ENCODE measurements at places on chromosomes 2 and 18.

DNA sequence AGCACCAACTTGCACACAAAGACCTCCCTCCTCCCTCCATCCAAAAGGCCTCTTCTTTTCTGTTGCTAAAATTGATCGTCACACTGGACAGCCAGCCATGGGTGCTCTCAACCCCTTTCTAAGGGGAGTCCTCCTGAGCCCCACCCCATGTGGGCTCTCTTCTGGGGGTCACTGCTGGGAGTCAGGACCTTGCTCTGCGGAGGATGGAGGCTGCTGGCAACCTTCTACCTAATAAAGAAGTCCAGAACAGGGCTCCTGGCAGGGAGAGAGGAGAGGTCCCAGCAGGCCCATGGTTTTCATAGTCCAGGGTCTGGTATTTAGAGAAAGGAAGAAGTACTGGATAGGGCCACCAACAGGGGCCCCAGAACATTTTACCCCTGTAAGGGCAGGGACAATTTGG, 67.6 kb upstream of the OTOS start:
- no peak for DNase-seq

DNA sequence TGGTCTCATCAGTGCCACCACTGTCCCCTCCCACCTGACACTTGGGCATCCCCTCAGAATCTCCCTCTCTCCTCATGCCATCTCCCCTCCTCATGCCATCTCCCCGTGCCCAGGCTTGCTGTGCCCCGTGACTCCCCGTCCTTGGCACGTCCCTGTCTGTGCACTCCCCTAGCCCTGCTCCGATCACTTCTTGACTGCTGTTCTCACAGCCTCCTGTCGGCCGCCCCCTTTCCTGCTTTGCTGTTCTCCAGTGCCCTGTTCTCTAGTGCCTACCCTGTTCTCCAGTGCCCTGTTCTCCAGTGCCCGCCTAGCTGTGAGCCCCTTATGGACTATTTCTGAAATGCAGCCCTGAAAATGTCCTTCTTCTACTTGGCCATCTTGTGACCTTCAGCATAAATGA, 253.8 kb downstream of the ALPK2 start:
- DNase-seq: no peak

DNA sequence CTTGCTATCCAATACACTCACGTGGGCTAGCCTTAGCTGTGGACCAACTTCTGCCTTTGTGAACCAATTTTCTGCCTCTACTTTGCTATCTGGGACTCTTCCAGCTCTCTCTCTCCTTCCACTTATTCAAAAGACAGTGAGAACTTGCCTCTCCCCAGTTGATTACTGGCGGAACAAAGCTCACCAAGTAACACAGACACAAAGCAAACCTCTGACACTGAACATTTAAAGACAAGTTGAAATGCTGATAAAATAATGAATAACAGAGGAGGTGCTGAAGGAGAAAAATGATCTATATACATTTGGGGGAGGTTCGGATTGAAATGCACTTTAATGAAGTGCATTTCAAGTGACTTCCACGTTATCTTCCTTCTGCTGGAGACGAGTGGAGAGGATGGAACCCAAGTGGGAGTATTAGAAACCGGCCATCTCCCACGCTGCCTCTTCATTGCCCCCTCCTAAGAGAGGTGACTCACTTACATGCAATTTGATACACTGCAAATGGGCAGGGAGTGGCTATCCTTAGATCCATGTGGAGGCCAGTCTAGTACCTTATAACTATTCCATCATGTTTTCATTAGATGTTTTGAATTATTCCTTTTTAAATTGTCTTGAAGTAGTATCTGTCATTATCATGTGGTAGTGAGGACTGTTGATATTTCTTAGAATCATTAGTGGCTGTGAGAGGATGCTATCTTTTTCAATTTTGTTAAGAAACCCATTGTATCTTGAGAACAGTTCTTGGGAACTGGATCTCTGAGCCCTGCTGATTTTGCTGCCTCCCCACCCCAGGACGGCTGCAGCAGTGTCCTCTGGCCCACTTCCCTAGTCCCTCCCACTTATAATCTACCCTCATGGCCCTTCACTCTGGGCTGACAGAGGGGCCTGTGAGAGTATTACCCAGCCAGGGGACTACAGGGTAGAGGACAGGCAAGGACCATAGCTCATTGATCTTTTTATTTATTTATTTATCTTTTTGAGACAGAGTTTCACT, 6.0 kb upstream of the GLI2 start:
- DNase-seq: no peak

GRCh38 chr2:152336854-152337510, 2.0 kb downstream of the FMNL2 start:
- no peak for DNase-seq

- DNase-seq: no peak
Measured at GRCh38 chr2:230905448-230906421, 19.3 kb downstream of the GPR55 start.

DNA sequence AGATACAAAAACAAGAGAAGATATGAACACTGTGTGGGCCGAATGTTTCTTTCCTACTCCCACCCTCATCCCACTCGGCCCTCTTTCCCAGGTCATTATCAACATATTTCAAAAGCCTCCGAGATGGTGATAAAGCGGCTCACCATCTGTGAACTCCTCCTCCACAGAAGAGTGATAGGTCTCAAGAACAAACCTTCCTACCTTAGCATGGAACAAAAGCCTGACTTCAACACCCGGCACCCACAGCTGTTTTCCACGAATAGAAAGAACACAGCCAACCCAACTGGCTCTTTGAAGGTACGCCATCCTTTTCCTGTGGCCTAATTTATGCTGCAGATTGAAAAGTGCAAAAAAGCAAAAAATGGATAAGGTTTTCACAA, 28.8 kb downstream of the BCL2 start:
- DNase-seq: no peak

GRCh38 chr2:10584843-10585475, 104.8 kb downstream of the NOL10 start:
- no peak for DNase-seq

DNA sequence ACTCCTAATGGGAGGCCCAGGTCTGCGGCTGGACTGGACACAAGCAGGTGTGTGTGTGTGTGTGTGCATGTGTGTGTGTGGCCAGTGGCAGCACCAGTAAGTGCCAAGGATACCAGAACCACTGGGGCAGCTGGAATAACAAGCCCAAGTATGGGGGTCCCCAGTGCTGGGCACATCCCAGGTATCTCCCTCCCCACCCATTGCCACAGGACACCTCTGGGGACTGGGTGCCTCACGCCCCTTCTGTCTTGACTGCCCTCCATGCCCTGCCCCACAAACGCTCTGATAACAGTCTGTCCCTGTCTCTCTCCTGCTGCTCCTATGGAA, 9.0 kb downstream of the SPEG start:
- no peak for DNase-seq

DNA sequence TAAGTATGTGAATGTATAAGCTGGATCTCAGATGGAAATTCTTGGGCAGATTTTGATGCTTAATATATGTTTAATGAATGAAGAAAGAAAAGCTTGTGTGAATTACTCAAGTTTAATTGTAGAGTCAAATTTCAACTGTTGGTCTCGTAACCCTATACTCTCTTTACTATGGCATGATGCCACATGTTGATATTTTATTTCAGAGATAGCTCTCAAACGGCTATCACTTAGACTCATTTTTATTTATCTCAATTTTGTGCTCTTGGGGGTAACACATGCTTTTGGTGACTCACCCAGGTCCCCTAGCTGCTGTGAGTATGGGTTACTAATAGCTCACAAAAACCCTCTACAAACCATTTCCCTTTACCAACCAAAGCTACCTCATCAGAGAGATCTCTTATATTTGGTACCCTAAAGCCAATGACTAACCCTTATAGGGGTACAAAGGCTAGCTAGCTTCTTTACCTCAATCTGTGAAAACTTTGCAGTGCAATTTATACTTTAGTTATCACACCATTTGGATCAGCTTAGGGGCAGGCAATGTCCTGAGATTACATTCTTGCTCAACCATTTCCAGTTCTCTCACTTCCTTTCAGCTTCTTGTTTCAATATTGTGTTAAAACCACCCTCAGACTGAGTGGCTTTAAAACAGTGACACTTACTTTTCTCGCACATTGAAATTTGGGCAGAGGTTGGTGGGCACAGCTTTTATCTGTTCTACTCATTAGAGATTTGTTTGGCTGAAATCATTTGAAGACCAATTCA, 240.3 kb downstream of the CDH7 start:
- no peak for DNase-seq

- DNase-seq: no peak
Measured at GRCh38 chr18:40063488-40063887, 1891.5 kb upstream of the PIK3C3 start.

DNA sequence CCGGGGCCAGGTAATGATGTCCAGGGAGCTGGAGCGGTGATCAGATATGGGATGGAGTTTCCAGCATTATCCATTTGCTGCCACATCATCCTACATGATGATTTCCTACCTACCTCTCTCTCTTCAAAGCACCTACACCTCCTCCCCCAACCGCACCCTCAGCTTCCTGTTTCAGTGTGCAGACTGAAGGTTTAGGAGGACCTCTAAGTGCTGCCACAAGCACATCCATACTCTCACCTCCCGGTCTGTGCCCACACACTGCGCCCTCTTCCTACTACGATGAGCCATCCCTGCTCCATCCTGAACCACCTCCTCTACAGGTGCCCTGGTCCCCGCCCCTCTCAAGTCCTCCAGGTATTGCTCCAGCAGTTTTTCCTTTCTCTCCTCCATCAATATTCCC, 123.7 kb downstream of the ALPK2 start:
- DNase-seq: no peak

DNA sequence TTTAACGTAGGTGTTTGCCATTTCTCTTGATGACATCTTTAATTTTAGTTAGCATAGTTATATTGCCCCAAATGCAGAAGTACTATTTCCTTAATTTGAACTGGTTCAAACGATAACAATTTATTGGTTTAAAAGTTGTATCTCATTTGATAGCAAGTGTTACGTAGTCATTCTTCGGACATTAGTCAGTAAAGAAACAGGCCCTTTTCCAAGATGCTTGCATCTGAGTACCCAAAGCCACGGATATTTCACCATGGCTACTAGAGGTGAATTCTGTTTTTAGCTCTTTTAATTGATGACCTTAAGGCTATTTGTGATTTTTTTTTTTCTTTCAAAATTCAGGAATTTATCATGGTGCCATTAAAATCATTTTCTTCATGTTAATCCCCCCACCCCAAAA, 32.1 kb downstream of the GLS start:
- no peak for DNase-seq

GRCh38 chr2:8489221-8489620, 192.6 kb upstream of the ID2 start:
- no peak for DNase-seq

- DNase-seq: peak; percentile 82
Measured at GRCh38 chr2:82837588-82838304, 1621.3 kb downstream of the SUCLG1 start.

- DNase-seq: peak; percentile 13
Measured at GRCh38 chr18:13268158-13269012, 49.8 kb downstream of the LDLRAD4 start.

DNA sequence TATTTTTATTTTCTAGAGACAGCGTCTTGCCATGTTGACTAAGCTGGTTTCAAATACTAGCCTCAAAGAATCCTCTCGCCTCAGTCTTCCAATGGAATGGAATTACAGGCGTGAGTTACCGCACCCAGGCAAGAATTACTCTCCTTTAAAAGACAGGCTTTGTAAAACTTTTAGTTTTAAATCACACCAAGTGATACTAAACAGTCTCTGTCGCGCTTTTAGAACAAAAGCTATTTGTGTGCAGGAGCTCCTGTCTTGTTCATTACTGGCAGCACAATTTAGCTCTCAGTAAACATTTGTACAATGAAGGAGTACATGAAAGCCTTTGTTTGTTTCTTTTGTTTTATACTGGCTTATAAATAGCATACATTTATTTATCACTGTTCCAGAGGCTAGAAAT, 1719.2 kb upstream of the PIK3C3 start:
- no peak for DNase-seq

DNA sequence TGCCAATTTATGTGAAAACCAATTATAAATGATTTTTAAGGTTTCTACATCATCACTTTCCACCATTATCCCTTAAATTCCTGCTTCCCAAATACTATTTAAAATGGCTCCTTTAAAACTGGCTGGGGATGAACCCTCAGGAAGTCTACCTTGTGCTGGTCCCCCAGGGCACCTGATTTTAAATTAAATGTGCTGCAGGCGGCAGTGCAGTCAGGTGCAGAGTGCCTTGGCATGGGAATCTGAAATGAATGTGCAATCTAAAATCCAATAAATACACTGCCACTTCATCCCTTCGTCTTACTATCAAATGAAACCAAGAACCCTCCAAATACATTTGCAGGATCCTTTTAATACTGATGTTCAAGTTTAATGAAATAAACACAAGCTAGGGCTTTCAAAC, 61.8 kb downstream of the C2orf76 start:
- DNase-seq: no peak

- DNase-seq: no peak
Measured at GRCh38 chr2:239669181-239669898, 268.5 kb upstream of the HDAC4 start.

DNA sequence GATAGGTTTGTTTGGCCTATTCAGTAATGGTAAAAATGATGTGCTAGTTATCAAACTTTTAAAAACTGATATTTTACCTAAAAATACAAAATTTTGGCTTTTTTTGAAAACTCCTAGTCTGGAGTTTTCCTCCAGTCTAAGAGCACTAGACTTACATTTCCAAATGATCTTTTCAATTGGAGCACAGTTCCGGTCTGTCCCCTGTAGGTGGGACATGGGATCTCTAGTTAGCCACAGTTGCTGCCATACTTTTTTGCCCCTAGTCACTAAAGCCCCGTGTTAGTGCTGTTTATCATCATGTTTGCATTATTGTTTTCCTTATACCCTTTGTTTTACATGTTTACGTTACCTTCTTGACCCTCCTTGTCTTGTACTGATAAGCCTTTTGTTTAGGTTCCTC, 52.4 kb downstream of the RELCH start:
- no peak for DNase-seq

- DNase-seq: no peak
Measured at GRCh38 chr2:230814616-230815015, 50.1 kb upstream of the ITM2C start.

DNA sequence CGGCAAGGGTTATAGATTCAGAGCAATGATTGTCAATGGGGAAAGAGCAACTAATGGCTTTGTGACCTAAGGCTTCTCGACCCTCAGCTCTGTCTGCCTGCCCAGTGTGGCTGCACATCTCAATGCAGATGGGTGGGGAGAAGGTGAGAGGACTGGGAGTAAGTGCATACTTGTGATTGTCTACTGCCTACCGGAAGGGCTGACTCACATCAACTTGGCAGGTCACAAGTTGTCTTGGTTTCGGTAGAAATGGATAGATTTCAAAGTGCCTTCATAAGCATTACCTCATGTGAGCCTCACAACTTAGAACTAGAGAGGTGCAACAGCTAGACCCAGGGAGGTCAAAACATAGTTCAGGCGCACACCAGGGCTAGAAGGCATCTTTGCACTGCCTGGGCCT, 29.4 kb downstream of the STAT1 start:
- no peak for DNase-seq

GRCh38 chr2:238433941-238434845, 7.5 kb downstream of the ASB1 start:
- DNase-seq: no peak

- DNase-seq: no peak
Measured at GRCh38 chr2:176260689-176261088, 8.6 kb upstream of the MTX2 start.

Data from CD14-positive monocyte (primary cell).